Stimulated activated CD4-positive, alpha-beta T cell treated with anti-CD3 and anti-CD28 coated beads, Interleukin-1b, Interleukin-23, amount 100 ng/mL, for 1 hour (primary cell): ENCODE measurements at places on chromosomes 12 and 14.

- DNase-seq, result no peak
These were observed 667.2 kb downstream of the DIO2 start for GRCh38 chr14:79543967-79544697.

DNA sequence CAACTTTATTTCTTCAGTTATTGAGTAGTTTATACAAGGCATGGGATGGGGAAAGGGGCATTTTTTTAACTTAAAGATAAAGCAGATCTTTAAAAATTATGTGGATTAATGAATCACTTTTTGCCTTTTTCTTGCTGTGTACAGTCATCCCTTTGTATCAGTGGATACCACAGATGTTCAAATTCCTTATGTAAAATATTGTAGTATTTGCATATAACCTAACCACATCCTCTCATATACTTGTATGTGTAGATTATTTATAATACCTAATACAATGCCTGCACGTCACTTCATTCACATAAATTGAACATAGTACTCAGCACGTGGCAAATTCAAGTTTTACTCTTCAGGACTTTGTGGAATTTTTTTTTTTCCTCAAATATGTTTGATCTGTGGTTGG lies 66.5 kb upstream of the MON2 start:
- DNase-seq, result no peak

DNA sequence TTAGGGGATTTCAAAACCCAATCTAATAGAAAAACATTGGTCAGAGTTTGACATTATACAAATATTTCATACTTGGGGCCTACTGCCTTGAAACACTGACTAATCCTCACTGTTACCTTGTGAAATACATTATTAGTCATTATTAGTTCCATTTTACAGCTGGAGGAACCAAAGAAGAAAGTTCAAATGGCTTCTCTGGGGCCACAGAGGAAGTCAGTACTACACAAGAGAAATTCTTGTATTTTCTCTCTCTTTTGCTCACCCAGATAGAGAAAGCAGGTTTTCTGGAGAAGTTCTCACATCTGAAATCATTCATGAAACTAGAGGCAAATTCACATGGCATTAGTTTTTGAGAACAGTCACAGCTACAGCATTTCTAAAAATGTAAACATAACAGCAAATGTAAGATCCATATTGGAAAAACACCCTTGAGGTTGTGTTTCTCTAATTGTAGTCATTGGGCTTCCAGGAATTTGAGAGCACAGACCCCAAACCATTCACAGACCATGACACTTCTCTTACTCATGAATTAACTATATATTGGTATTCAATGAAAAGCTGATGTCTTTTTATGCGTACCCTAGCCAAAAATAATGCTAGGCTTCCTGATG lies 83.0 kb downstream of the LLPH start:
- DNase-seq, result no peak

- DNase-seq, result no peak
These were observed 120.9 kb downstream of the TMTC1 start for GRCh38 chr12:29662734-29663323.
